ENCODE measurements at places on chromosomes 3 and 15. TPM values are rescaled to one million over a fixed set of nuclear protein-coding genes. Genes with fewer than 3 reads are reported as not detected.

GUCA1C gene
- total RNA-seq, result not detected

USP19 gene
- total RNA-seq, result 38.3 TPM

DNA sequence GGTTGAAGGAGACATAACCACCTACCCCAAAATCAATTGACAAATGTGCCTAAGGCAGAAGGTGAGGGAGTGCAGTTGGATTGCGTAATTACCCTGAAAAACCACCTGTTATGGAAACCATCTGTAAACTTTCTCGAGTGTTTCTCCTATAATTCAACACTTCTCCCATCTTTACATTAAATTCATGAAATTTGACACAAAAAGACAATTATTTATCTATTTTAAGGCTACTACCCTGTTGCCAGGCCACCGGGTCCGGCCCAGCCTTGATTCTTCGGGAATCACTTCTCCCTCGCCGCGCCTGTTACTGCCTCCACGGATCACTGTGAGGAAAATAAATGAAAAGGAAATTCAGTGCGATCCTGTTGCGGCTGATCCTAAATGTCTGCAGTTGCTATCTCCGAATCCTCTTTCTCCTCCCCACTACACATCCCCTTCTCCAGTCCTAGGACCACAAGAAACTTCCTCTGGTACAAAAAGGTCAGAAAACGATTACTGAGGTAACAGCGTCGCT, 646 bp downstream of the IQCB1 start:
- DNase-seq, result peak; percentile 41

GRCh38 chr3:44077267-44077666, 164.4 kb upstream of the TOPAZ1 start:
- DNase-seq, result no peak

- DNase-seq, result no peak
Measured at GRCh38 chr3:194565597-194566190, 67.5 kb downstream of the TMEM44 start.

GOLGA6A gene
- not detected for total RNA-seq

B3GALNT1 gene
- 23.2 TPM for total RNA-seq

- no peak for DNase-seq
Measured at GRCh38 chr3:40249168-40249567, 60.3 kb upstream of the EIF1B start.

ZNF609 gene
- 27.0 TPM for total RNA-seq

TIGIT gene
- total RNA-seq, result 0.35 TPM

DNA sequence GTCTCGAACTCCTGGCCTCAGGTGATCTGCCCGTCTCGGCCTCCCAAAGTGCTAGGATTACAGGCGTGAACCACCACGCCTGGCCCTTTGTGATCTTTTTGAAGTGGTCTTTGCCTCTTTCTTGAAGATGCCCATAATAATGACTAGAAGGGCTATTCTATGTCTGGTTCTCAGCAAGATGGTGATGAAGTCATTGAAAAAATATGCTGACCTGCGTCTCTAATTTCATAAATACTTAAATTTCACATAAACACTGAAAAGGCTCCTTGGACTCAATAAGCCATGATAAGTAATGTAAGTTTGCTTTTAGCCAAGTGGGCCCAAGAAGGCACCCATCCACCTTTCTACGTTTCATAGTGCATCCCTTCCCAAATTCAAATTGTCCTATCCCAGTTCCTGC, 775 bp upstream of the MAPK6 start:
- no peak for DNase-seq

TSC22D2 gene
- 22.2 TPM for total RNA-seq

CP gene
- 5.7 TPM for total RNA-seq

DNA sequence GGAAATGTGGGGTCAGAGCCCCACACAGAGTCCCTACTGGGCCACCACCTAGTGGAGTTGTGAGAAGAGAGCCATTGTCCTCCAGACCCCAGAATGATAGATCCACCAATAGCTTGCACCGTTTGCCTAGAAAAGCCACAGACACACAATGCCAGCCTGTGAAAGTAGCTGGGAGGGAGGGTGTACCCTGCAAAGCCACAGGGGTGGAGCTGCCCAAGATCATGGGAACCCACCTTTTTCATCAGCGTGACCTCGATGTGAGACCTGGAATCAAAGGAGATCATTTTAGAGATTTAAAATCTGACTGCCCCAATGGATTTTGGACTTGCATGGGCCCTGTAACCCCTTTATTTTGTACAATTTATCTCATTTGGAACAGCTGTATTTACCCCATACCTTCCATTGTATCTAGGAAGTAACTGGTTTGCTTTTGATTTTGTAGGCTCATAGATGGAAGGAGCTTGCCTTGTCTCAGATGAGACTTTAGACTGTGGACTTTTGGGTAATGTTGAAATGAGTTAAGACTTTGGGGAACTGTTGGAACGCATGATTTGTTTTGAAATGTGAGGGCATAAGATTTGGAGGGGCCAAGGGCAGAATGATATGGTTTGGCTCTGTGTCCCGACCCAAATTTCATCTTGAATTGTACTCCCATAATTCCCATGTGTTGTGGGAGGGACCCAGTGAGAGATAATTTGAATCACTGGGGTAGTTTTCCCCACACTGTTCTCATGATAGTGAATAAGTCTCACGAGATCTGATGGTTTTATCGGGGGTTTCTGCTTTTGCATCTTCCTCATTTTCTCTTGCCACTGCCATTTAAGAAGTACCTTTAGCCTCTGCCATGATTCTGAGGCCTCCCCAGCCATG, 49.0 kb downstream of the CD200 start:
- no peak for DNase-seq

TMEM212 gene
- total RNA-seq, result 5.5 TPM

- DNase-seq, result no peak
Measured at GRCh38 chr15:69576948-69577351, 124.3 kb downstream of the RPLP1 start.

DNA sequence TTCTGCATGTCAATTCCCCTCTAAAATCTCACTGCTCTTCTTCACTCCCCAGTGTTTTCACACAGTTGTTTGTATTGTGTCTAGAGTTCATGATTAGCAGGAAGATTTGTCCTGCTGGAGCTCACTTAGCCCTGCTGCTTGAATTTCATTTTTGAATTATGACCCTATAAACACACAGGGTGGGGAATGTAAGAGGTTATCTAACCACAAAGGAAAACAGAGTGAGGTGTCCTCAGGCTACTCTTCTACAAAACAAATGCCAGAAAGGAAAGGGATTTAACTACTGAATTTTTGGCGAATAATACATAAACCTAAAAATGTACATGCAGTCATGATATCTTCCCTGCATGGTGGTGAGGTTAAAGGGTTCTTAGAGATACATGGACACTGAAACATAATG, 215.1 kb upstream of the CNTN4 start:
- DNase-seq, result no peak

DNA sequence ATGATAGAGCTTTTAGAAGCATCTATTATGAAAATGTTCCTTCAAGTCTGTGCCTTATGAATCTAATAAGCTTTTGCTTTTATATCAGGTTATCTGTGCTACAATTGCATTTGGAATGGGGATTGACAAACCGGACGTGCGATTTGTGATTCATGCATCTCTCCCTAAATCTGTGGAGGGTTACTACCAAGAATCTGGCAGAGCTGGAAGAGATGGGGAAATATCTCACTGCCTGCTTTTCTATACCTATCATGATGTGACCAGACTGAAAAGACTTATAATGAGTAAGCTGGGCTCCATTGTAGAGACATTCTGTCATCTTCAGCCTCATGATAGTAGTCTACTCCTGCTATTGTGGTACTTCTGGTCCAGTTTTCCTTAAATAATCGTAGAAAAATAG, 73.4 kb downstream of the BLM start:
- DNase-seq, result no peak

ST8SIA2 gene
- total RNA-seq, result 0.05 TPM

AADACL2 gene
- not detected for total RNA-seq

DNA sequence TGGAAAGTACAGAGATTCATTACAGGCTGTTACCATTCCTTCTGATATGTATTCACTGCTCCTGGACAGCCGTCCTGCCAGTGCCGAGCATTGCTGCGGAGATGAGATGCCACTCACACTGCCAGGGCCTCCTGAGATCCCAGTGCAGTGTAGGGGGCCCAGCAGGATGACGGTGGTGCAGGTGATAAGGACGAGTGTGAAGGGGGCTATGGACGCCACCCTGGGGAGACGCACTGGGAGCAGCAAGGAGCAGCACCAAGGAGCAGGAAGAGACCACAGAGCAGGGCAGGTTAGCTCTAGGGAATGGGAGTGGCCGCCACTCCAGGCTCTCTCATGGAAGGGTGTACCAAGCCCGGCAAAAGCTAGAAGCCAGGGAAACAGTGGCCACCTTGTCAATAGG, 4.0 kb upstream of the KLF15 start:
- peak; percentile 34 for DNase-seq

- no peak for DNase-seq
Measured at GRCh38 chr3:112967828-112968227, 7.1 kb downstream of the CD200R1 start.
